ENCODE measurements at places on chromosomes 3 and 15.

- DNase-seq: no peak
Observed at GRCh38 chr3:145290010-145290409, 871.0 kb downstream of the PLOD2 start.

DNA sequence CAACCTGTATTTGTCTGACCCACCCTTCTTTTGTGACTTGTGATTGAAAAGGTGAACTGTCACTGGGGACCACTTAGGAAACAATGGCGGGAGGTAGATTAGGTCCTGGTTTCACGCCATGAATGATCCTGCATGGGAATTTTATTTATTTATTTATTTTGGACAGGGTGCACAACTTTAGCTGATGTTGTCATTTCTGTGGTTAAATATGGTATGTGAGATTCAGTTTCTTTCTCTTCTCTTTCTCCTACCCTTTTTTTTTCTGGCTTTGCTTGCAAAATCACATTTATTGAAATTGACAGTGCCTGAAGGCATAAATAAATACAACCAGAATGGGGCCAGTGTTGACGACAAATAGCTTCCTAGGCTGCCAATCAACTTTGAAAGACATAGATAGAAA lies 18.0 kb upstream of the HTR3E start:
- no peak for DNase-seq

- DNase-seq: no peak
Observed at GRCh38 chr3:8581373-8581772, 63.2 kb downstream of the SSUH2 start.

DNA sequence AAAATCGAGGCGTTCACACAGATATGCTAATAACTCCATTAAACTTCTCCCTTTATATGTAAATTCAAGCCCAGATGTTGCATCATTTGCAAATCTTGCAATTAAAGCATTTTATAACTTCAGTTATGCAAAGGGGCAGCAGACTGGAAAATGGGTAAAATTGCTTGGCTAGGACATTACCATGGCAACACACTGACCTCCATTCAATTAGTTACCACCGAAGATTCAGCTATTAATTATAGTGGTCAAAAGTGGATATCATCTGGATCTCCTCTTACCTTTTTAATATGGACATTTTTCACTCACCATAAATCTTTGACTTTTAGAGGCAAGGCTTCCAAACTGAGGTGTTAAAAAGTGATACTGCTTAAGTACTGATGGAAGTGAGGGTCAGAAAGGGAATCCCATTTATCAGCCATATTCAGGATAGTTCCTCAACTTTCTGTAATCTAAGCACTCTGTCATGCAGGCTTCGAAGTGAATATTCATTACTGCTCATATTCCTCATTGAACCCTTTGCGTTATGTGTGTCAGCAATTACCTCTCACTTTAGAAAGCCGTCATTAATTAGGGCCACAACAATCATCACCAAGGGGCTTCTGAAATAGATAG lies 386.2 kb upstream of the ROBO2 start:
- DNase-seq: no peak

GRCh38 chr3:159472611-159473010 lies 516.0 kb upstream of the IL12A start:
- DNase-seq: no peak

- DNase-seq: no peak
Observed at GRCh38 chr3:115659253-115660220, 36.2 kb downstream of the GAP43 start.

DNA sequence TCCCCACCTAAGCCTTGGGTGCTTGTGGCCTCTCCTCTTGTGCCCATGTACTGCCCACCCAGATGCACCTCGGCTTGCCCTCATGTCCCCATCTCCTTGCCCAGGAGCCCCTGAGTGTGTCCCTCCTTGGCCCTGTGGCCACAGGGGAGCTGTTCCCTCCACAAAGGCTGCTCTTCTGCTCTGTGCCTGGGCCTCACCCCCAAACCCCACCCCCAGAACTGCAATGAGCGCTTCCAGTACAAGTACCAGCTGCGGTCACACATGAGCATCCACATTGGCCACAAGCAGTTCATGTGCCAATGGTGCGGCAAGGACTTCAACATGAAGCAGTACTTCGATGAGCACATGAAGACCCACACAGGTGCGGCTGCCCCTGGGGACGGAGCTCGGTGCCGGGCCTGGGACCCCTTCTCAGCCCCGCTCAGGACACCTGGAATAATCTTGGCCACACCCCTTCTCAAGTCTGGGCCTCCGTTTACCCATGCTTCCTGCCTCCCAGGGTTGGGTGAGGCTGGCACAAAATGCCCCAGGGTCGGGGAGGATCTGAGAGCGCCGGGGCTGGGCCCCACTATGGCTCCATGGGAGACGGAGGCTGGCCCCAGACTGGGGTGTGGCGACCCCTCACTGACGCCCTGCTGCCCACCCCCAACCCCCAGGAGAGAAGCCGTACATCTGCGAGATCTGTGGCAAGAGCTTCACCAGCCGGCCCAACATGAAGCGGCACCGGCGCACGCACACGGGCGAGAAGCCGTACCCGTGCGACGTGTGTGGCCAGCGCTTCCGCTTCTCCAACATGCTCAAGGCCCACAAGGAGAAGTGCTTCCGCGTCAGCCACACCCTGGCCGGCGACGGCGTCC lies 10.3 kb downstream of the ZBTB47 start:
- no peak for DNase-seq

DNA sequence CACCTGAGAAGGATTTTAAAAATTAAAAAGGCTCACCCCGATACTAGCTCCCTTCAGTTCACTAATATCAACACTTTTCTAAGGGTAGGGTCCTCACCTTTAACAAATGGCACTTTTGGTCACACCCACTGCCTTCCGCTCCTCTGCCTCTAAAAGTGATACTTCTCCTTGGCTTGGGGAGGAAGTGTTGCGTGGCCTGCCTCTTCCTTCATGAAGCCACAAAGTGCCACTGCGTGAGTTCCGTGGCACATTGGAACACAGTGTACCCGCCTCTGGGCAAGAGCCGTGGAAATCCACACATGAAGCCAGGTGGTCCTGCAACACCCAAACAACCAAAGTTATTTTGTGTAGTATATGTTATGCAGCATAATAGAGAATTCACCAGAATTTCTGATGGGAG lies 3.9 kb downstream of the B4GALT4 start:
- DNase-seq: no peak

- DNase-seq: no peak
Observed at GRCh38 chr3:192641919-192642318, 85.4 kb downstream of the FGF12 start.

- no peak for DNase-seq
Observed at GRCh38 chr3:178159691-178160220, 376.5 kb upstream of the KCNMB2 start.

DNA sequence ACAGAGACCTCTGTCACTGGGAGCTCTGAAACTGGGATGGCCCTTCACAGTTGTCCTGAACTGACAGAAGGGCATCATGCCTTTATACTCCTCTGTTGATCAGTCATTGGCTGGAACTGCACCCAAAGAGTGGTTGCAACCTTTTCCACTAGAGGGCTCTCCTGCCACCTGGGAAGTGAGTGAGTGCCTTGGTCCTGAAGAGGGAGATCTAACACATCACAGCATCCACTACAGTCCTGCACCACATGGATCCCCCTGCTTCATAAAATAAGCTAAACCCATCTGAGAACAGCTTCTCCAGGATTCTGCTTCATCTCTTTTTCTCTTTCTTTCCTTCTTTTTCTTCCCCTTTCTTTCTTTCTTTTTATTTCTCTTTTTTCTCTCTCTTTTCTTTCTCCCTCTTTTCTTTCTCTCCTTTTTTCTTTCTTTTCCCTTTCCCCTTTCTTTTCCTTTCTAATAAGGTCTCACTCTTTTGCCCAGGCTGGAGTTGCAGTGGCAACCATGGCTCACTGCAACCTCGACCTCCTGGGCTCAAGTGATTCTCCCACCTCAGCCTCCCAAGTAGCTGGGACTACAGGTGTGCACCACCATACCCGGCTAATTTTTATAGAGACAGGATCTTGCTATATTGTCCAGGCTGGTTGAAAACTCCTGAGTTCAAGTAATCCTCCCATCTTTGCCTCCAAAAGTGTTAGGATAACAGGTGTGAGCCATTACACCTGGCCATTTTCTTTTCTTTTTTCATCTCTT lies 42.8 kb upstream of the RAF1 start:
- peak; percentile 47 for DNase-seq

DNA sequence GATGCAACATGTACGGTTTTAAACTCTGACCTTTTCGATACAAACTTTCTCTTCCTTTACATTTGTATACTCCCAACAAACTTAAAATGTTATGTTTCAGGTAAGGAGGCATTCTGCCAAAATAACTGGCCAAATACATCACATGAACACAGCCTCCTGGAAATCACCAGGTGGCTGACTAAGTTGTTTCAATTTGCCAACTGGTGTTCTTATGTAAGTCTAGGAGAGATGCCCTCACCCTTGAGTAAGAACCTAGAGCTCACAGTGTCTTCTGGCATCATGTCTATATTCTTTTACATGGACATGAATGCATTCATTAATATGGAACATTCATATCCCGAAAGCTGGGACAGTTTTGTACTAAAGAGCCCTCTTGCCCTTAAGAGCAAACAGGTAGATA lies 341.1 kb upstream of the NR2F2 start:
- no peak for DNase-seq

- no peak for DNase-seq
Observed at GRCh38 chr3:65995030-65995429, 43.7 kb downstream of the MAGI1 start.

DNA sequence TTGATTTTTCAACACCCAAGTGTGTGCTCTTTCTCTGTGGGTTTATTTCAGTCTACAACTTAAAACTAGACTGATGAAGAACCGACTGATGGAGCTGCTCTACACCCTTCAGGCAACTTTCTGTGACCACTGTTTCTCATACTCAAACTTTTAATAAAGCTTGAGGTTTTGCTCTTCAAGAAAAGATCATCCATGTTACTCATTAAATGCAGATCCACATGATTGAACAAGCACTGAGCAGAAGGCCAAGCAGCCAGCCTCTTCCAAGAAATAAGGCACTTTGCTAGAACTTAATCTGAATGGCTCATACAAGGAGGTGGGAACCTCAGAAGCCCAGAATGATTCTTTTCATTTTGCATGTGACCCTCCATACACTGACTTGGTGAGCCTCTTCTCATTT lies 8.7 kb downstream of the SLC27A2 start:
- peak; percentile 26 for DNase-seq

DNA sequence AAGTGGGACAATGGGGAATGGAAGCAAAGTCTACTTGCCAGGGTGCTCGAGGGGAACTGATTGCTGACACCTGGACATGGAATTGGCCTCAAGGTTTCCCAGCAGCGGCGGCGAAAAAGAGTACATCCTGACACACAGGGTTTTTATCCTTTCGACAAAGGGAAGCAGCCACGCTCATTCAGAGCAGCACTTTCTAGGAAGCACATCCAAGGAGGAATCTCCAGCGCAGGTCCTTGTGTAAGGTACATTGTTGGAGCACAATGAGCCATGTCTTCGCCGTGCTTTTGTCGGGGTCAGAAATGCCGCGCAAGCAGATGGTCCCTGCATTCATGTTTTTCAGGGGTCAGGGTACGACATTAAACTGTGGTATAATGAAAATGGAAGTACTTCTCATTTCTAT lies 16.8 kb downstream of the CACNA1D start:
- no peak for DNase-seq

DNA sequence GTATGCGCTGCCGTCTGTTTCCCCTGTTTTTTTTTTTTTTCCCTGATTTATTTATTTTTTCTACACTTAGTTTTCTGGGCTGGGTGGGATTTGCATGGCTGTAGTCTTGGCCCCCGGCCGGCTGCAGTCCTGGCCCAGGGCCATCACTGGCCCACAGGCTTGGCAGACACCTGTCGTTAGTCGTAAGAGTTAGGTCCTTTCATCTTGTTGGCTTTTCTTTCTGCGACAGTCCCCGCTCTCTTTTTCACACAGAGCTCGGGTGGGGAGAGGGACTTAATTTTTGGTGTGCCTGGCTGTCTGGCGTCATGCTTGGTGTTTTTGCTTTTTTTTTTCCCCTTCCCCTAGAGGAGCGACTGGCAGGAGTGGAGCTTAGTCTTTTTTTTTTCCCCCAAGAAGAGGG lies 183.4 kb downstream of the KLF13 start:
- DNase-seq: no peak

DNA sequence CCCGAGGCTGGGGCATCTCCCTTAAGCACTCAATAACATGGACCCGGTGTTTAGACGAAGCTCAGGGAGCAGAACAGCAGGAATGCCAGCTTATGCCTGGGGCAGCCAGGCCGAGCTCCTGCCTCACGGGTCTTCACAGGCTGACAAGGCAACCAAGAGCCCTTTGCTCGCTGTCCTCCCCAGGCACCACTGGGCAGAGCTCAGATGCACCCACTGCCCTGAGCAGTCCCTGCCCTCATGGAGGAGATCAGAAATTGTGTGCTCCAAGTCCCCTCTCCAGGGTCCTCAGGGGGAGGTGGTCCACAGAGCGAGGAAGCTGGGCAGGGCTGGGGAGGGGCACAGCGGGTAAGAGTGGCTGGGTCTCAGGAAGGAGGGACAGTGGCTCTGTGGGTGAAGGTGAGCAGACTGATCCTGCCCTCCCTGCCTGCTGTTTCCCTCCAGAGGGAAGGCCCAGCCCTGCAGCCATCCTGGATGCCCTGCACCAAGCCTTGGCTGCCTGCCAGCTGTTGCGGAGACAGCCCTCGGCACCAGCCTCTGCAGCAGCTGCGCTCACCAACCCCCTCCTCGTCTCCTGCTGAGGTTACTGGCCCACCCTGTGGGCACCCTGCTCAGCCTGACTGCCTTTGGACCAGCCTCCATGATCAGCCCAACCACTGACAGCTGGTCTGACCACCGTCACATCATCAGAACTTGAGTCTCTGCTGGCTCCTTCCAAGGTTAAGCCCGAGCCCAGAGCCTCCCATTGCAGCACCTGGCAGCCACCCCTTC lies 21.1 kb upstream of the GP9 start:
- no peak for DNase-seq

- DNase-seq: no peak
Observed at GRCh38 chr3:9473496-9474065, 76.2 kb downstream of the SETD5 start.

GRCh38 chr3:192514081-192514753 lies 213.1 kb downstream of the FGF12 start:
- no peak for DNase-seq

GRCh38 chr3:151864423-151865101 lies 8.9 kb upstream of the SUCNR1 start:
- DNase-seq: peak; percentile 42

DNA sequence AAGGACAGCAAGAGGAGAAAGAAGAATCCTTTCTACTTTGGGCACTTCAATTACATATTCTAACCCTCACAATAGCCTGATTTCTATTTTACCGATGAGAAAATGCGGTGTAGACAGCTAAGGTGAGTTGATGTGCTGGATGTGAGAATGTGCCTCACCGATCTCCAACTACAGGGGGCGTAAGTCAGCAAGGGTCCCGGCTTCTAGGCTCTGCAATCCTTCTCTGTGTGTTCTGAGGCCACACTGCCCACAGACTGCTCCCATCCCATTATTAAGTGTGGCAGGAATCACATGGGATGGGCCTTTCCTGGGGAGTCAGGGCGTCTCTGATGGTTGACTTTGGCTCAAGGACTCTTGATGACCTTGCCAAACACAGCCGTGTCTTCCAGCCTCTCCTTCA lies 23.6 kb upstream of the RPL35A start:
- DNase-seq: no peak

- no peak for DNase-seq
Observed at GRCh38 chr3:108589998-108590323, 439 bp downstream of the DZIP3 start.

Measured in RCC 7860 (cell line).